GM03348 (cell line): ENCODE measurements at places on chromosomes 5 and 9.

DNA sequence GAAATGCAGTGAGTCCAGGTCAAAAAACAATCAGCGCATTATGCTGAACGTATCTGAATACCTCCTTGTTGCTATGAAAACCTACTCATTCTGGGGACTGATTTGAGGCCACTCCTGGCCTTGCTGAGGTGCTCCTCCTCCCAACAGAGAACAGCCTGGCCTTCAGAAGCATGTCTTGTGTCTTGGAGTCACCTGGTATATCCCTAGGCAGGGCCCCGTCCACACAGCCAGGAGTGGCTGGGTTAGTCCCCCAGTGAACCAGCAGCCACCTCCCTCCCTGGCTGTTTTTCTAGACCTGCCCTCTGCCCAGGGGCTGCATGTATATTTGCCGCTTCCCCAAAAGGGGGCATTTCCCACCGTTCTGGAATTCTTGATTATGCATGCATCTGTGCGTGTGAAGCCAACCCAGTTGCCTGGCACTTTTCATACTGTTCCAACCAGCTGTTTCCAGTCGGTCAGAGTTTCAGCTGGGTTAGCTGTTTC is 99.2 kb upstream of the SPATA31C2 start:
- no peak for DNase-seq

DNA sequence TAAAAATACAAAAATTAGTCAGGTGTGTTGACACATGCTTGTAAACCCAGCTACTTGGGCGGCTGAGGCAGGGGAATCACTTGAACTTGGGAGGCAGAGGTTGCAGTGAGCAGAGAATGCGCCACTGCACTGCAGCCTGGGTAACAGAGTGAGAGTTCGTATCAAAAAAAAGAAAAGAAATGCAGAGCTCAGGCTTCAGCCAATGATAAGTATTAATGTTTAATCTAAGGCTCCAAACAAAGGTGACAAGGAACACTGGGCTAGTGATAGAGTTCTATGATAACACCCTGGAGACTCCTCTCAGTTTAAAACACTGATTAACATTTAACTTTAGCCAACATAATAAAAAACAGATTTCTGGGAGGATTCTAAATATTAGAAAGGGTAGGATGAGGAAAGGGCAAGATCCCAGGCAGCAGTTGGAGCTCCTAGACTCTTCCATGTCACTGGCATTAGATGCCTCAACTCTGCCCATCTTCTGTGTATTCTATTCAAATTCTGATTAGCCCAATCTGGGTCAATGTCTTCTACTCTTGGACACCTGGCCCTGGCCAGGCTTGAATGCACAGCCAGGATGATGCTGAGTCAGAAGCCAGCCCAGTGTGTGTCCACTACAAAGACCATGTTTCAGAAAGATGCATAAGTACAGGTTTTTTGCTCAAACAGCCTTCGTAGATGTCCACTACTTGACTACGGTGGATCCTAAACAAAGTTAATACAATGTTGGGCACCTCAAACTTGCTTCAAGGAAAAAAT is 91.0 kb upstream of the FAM169A start:
- no peak for DNase-seq

GRCh38 chr5:19538607-19539006 is 449.4 kb downstream of the CDH18 start:
- no peak for DNase-seq

DNA sequence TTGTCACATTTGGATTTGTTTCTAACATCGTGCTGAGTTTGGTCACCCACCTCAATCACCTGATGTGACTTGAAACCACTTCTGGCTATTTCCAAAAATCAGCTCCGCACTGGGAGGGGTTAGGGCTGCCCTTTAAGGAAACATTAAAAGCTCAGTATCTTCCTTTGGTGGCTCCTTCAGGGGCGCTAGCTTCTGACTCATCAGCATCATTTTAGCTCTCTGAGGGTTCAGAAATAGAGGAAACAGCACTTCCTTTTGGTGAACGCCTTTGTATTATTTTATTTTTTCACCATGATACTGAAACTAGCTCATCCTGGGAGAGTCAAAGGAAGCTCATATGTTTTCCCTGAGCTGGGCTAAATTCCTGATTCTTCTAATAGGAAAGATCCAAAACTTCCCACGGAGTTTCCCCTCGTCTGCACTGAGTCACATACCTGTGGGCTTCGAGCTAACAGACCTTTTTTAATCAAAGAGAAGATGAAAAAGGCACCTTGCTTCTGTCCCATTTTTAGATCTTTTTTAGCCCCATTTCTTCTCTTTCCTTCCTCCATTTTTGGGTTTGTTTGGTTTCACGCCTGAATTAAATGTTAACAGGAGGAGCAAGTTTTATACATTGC is 48.2 kb downstream of the ROPN1L start:
- DNase-seq: peak; percentile 20

- DNase-seq: no peak
Measured at GRCh38 chr5:161301586-161301985, 244.9 kb downstream of the GABRB2 start.

- DNase-seq: no peak
Measured at GRCh38 chr9:12516031-12516430, 177.2 kb upstream of the TYRP1 start.

DNA sequence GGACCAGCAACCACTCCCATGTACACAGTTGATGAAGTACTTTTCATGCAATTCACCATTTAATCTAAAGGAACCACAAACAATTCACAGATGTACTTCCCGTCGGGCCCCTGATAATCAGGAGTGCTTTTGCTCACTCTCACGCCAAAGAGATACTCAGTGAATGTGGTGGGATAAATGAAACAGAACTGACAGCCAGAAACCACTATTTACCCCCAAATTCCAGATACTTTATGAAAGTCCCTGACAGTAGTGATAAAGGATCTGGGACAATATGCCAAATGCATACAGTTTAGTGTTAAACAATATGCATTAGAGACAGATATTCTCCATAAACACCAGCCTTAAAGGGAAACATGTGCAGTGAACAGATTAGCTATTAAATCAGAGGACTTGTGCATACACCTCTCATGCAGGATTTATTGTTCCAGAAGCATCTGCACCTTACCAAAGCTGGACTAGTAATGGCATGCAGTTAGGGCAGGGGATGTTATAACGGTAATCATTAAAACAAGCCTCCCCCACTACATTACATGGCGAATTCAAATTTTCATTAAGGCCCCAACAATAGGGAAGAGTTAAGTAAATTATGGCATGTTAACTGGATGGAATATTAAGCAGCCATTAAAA is 74.0 kb upstream of the SLC25A51 start:
- no peak for DNase-seq

GRCh38 chr5:112201141-112201540 is 217.9 kb downstream of the EPB41L4A start:
- DNase-seq: no peak

DNA sequence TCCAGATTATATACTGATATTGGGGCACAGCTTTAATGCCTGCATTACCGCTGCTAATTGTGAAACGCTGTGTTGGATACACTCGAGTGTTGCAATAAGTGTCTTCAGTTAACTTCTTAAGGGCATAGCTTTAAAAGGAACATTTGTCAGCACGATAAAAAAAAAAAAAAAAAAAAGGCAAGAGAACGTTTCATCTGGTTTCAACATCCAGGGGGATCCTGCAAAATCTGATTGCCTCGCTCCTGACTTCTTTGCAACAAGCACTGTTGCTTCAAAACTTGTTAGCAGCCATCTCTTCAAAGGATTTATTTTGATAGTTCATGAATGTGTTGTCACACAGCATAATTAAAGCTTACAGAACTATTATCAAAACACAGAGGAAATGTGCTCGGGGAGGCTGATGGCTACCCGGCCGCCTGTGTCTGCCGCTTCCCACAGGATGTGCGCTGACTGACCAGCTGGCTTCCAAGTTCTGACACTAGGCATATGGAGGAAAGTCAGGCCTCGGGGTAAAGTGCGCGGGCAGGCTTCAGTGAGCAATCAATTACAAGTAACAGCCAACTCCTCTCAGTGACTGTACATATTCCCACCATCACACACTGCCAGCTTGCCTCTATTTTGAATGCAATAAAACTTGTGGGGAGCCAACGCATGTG is 77.7 kb downstream of the EBF1 start:
- DNase-seq: peak; percentile 79

DNA sequence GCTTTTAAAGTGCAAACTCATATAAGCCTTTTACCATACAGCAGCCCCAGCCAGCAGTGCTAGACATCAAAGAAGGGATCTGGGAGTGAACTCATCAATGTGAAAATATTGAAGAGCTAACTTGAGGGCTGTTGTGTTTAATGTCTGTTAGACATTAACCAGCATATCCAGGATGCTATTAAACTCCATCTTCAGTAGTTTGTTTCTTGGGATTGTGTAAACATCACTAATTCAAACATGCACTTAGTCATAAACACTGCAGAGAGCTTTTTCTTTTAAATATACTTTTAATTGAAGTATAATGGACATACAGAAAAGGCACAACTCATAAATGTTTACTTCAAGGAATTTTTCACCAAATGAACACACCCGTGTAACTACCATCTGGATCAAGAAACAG is 81.8 kb downstream of the TMEM252 start:
- DNase-seq: no peak

- DNase-seq: no peak
Measured at GRCh38 chr5:130155345-130156011, 251.2 kb downstream of the CHSY3 start.

- no peak for DNase-seq
Measured at GRCh38 chr5:125835293-125836172, 587.7 kb upstream of the GRAMD2B start.

GRCh38 chr5:170470808-170471404 is 32.9 kb upstream of the KCNIP1 start:
- no peak for DNase-seq

GRCh38 chr5:33781286-33781685 is 110.5 kb downstream of the ADAMTS12 start:
- DNase-seq: peak; percentile 43

DNA sequence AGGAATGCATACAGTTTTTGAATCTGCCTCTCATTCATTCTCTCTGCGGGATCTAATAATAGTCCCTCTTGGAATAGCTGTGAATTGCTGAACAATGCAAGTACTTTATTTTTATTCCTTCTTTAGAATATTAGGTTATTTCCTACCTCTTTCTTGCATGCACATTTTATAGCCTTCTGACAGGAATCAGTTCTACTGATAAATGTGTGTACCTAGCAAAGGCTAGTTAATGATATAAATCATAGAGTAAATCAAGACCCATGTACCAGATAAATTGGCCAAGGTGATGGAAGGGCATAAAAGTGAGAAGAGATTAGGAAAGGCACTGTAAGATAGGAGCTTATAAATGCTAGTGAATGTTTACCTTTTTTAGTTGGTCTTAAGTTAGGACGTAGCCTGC is 19.2 kb upstream of the UGCG start:
- DNase-seq: no peak

DNA sequence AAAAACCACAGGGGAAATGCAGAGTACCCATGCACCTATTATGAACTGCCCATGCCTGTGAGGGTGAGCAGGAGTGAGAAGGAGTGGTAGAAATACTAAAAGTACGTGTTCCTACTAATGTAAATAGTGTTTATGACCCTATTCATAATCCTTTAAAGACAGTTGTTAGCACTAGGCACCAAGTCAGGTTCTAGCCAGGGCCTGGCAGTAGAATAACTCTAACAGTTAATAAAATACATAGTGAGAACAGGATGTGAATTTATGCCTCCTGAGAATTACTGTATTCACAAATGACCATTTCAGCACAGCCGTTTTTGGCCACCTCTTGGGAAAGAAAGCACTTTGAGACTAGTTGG is 103.2 kb upstream of the TARS1 start:
- DNase-seq: no peak

GRCh38 chr9:131432597-131433301 is 38.9 kb downstream of the PRRC2B start:
- DNase-seq: peak; percentile 87

DNA sequence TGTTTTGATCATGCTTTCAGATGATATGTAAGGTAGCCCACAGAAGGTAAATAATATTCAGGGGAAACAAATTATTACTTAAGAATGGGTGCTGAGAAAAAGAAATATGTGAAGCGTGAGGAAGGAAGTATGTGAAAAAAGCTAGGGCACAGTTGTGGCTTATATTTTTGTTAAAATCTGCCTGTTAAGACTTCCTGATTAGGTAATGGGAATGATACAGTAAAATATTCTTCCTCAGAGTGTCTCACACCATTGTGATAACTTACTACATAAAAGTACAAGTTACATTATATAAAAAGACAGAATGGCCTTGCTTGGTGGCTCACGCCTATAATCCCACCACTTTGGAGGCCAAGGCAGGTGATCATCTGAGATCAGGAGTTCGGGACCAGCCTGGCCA is 18.7 kb upstream of the PARP8 start:
- DNase-seq: no peak

DNA sequence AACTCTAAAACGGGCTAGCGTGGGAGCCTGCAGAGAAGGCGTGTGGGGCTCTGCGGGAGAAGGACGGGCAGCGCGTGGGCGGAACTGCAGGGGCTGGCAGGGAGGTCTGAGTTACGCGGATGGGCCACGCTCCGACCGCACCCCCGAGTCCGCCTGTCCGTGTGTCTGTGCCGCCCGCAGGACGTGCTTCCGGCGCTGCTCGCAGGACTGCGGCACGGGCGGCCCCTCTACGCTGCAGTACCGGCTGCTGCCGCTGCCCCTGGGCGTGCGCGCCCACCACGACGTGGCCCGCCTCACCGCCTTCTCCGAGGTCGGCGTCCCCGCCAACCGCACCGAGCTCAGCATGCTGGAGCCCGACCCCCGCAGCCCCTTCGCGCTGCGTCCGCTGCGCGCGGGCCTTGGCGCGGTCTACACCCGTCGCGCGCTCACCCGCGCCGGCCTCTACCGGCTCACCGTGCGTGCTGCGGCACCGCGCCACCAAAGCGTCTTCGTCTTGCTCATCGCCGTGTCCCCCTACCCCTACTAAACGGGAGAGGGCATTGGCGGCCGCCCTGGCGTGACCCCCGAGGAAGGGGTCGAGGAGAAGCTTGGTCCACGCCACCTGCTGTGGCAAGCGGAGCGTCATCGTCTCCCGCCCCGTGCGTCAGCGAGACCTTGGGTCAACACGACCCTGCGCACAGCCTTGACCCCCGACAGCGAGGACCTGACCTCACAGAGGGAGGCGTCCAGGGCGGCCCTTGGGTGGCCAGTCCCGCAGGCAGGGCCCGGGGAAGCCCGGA is 11.4 kb upstream of the ASS1 start:
- peak; percentile 89 for DNase-seq

GRCh38 chr5:161547406-161547737 is 847 bp upstream of the GABRB2 start:
- DNase-seq: peak; percentile 14

DNA sequence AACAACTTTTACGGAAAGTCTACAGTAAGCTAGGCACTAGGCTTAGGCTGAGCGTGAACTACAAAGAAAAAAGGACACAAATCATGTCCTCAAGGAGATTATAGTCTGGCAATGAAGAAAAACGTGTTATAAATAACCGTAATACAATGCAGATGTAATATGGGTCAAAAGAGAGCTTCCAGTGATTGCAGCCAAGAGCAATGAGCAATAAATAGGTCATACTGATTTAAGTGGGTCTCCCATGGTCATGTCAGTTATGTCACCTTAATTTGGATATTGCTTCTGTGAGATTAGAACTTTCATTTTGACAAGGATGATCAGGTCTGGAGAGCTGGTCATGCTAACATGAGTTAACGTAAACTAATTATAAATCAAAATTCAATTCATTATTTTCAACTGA is 158.6 kb upstream of the GNA14 start:
- DNase-seq: peak; percentile 4

- no peak for DNase-seq
Measured at GRCh38 chr5:113150821-113151220, 174.2 kb downstream of the DCP2 start.
